ENCODE measurements at places on chromosomes 16 and 17. TPM values are rescaled to one million over a fixed set of nuclear protein-coding genes. Genes with fewer than 3 reads are reported as not detected.

ACE gene
- total RNA-seq = 3.5 TPM

PROCA1 gene
- total RNA-seq = 0.85 TPM

USP32 gene
- 77.7 TPM for total RNA-seq

CDC42EP4 gene
- 36.4 TPM for total RNA-seq

HEATR9 gene
- total RNA-seq = not detected

ZFP90 gene
- total RNA-seq = 33.4 TPM

OR1F1 gene
- 0.07 TPM for total RNA-seq

CHST5 gene
- total RNA-seq = not detected

TNFRSF17 gene
- 0.10 TPM for total RNA-seq

SLC12A3 gene
- total RNA-seq = not detected

TNS4 gene
- not detected for total RNA-seq
